Hepatocyte (in vitro differentiated cells): ENCODE measurements at places on chromosomes 5 and 9. TPM values are rescaled to one million over a fixed set of nuclear protein-coding genes. Genes with fewer than 3 reads are reported as not detected.
A peak's percentile ranks its signal among the peaks of the same experiment; 100 is the strongest.

- no peak overlapping the region for H3K4me3 ChIP-seq
- no peak overlapping the region for H3K27ac ChIP-seq
- no peak for DNase-seq
- H3K36me3 ChIP-seq = no peaks in the 10 kb centered on the region
- no peaks in the 10 kb centered on the region for H3K27me3 ChIP-seq
These were observed 10.3 kb downstream of the POLK start for GRCh38 chr5:75522025-75522424.

NRG2 gene
- 0.20 and 1.4 TPM in 2 replicates for total RNA-seq

OBP2B gene
- not detected in 2 replicates for total RNA-seq

PCDHA9 gene
- 1.5 and 2.5 TPM in 2 replicates for total RNA-seq

F12 gene
- 16.5 and 18.2 TPM in 2 replicates for total RNA-seq

- DNase-seq = no peak
- H3K27me3 ChIP-seq = no peaks in the 10 kb centered on the region
These were observed 135.4 kb upstream of the RGMB start for GRCh38 chr5:98638111-98638510.

DNA sequence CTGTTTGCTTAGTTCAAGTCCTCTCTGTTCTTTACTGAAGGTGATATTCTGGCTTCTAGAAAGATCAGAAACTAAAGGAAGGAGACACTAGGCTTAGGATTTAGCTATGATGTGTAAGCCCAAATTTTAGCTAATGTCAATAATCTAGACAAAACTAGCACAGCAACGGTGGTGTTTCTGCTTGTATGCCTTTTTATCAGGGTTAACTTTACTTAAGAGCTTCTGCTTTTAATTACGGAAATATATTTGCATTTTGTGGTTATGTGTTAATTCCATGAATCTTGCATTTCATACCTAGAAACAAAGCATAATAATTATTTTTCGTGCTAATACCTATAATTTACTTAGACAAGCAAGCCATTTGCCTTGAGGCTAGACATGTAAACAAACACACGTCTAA lies 96.1 kb downstream of the PAX5 start:
- H3K36me3 ChIP-seq = no peaks in the 10 kb centered on the region
- no peak overlapping the region for H3K27ac ChIP-seq
- peaks cover 15% of the 10 kb centered on the region for H3K27me3 ChIP-seq
- no peak overlapping the region for H3K4me3 ChIP-seq
- DNase-seq = no peak

- no peaks in the 10 kb centered on the region for H3K4me1 ChIP-seq
- no peak for DNase-seq
- no peaks in the 10 kb centered on the region for H3K36me3 ChIP-seq
These were observed 13.4 kb upstream of the ACSL6 start for GRCh38 chr5:132024789-132025402.

GRCh38 chr5:34047774-34048572 lies 5.0 kb upstream of the C1QTNF3 start:
- no peak for DNase-seq
- no peak overlapping the region for H3K27ac ChIP-seq
- no peaks in the 10 kb centered on the region for H3K36me3 ChIP-seq
- H3K4me1 ChIP-seq = no peaks in the 10 kb centered on the region
- no peaks in the 10 kb centered on the region for H3K27me3 ChIP-seq

CACFD1 gene
- 31.5 and 37.8 TPM in 2 replicates for total RNA-seq

DNA sequence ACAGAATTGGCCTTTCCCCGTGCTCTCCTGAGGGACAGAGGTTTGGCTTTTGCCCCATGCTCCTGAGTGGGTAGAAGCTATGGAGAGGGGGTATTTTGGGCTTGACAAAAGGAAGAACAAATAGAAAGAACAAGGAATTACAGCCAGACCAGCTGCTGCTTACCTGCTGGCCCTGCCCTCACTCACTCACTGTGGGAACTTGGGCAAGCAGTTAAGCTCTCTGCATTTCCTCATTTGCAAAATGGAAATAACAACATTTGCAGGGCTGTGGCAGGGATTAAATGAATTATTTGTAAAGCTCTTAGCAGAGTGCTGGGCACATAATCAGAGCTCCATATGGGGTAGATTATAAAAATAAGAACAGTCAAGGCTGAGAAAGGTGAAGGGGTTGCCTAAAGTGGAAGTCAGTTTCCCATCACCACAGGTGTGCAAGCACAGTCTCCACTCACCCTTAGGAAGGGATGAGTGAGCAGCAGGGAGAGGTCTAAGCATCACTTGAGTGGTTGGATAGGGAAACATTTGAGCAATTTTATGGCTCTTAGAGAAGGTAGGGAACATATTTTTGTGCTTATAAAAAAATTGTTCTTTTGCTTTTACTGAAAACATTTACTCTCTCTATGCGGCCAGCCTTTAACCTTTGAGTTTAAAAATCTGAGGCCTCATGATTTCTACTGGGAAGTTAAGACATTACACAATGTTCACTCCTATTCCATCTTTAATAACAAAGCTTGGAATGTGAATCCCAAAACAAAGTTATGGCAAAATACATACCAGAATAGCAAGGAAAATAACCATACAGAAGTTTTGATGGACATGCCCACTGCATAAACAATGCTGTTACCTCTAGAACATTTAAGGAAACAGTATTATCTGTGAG lies 42.8 kb upstream of the LHFPL2 start:
- peaks cover 11% of the 10 kb centered on the region for H3K4me1 ChIP-seq
- H3K27ac ChIP-seq = peak overlapping the region; percentile 33
- no peak for DNase-seq
- H3K4me3 ChIP-seq = no peak overlapping the region
- H3K36me3 ChIP-seq = no peaks in the 10 kb centered on the region

QRFP gene
- total RNA-seq = not detected in 2 replicates

DNA sequence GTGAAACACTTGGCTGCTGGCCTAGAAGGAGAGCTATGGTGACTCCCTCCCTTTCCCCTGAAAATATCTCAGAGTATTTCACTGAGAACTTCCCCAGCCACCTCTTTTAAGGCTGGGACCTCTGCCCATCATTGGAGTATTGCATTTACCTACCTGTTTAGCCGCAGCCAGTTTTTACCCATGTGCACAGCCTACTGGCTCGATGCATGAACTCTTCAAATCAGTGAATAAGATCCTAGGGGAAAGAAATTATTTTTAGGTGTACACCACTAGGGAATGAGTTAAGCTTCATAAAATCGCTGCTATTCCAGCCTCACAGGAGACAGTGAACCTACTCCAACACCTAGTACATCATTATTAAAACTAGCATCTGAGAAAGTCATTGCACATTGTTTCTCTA lies 16.8 kb upstream of the FAM174A start:
- H3K4me3 ChIP-seq = no peak overlapping the region
- no peak overlapping the region for H3K27ac ChIP-seq
- DNase-seq = no peak
- H3K36me3 ChIP-seq = no peaks in the 10 kb centered on the region

IFNB1 gene
- not detected in 2 replicates for total RNA-seq

DNA sequence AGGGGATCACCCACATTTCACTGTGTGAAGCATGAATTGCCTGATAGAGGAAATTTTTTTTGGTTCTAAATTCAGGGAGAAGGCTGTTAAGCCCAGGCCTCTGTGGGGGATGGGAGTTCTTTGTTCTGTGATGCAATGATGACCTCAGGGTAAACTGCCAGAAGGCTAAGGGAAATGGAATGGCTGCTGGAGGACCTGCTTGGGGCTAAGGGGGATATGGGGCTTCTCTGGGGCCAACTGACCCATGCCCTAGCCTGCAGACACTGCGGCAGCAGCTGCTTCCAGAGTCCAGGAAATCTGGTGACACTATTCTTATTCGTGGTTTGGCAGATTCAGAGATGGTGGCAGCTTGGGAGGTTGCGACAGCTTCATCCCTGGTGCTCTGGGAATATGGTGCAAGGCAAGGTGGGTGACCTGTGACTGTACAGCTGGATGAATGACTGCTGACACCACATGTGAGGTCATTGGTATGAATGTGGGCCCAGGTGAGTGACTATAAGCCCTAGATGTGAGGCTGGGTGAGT lies 30.3 kb downstream of the VCP start:
- no peaks in the 10 kb centered on the region for H3K4me1 ChIP-seq
- H3K27me3 ChIP-seq = no peaks in the 10 kb centered on the region
- no peaks in the 10 kb centered on the region for H3K36me3 ChIP-seq
- no peak overlapping the region for H3K4me3 ChIP-seq
- peak; percentile 22 for DNase-seq

GRCh38 chr5:143440448-143441115 lies 37.1 kb upstream of the NR3C1 start:
- no peaks in the 10 kb centered on the region for H3K36me3 ChIP-seq
- H3K4me1 ChIP-seq = no peaks in the 10 kb centered on the region
- H3K27me3 ChIP-seq = no peaks in the 10 kb centered on the region
- no peak overlapping the region for H3K4me3 ChIP-seq
- DNase-seq = no peak

DNA sequence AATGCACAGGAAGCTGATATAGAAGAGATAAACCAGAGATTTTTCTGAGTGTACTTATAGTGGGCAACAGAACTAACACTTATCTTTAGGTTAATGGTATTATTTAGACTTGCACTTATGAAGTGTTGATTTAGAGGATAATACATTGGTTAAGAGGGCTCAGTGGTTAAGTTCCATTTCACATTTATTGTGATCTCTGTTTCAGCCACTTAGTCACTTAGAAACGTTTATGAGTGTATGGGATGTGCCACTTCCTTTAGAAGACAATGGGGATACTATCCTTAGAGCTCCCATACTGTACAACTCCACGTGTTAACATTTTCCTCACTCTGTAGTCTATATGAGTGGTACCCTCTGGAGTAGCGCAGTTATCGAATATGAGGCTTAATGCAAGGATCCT lies 57.5 kb downstream of the PIP5K1B start:
- DNase-seq = no peak
- no peak overlapping the region for H3K27ac ChIP-seq
- no peaks in the 10 kb centered on the region for H3K27me3 ChIP-seq
- H3K4me3 ChIP-seq = no peak overlapping the region
- H3K4me1 ChIP-seq = no peaks in the 10 kb centered on the region

- no peak for DNase-seq
- H3K36me3 ChIP-seq = no peaks in the 10 kb centered on the region
- peaks cover 3% of the 10 kb centered on the region for H3K4me1 ChIP-seq
- H3K27ac ChIP-seq = no peak overlapping the region
- H3K4me3 ChIP-seq = no peak overlapping the region
These were observed 53.7 kb downstream of the TMOD1 start for GRCh38 chr9:97555164-97555563.

SPEF2 gene
- total RNA-seq = 5.1 and 5.7 TPM in 2 replicates

DNA sequence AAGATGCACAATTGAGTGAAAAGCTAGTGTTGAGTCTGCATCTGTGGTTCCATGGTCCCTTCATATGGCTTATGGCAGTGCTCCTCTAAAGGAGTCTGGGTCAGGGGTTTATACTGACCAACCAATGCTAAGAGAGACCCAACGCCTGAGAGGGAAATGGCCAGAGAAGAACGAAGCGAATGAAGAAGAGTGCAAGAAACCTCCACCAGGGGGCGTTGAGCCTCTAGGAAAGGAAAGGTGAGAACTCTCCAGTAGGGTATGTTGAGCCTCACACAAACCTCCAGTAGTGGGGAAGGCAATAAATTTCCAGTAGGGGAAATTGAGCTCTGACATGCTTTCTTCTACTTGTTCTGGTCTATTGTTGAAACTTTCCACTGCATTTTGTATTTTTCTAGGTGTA lies 470.6 kb downstream of the PRDM9 start:
- no peaks in the 10 kb centered on the region for H3K4me1 ChIP-seq
- peak; percentile 80 for DNase-seq
- no peak overlapping the region for H3K4me3 ChIP-seq
- H3K27ac ChIP-seq = no peak overlapping the region
- H3K36me3 ChIP-seq = no peaks in the 10 kb centered on the region
- no peaks in the 10 kb centered on the region for H3K27me3 ChIP-seq

PTGS1 gene
- total RNA-seq = 4.2 and 5.4 TPM in 2 replicates

SNX2 gene
- 98.4 and 107 TPM in 2 replicates for total RNA-seq

DNA sequence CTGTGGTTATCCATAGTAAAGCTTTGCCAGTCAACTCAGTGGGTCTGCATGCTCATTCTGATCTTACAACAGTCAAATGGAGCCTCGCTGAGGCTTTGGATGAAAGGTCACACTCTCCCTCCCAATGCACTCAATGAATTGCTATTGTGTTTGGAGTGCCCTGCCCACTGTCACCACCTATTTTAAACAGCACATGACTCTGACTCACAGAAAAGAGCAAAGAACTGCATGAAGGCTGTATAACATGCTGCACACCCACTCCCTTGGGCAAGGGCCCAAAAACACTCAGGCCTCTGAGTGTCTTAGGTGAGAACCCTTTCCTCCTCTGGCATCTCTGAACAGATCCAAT lies 118.7 kb upstream of the CCDC112 start:
- H3K27ac ChIP-seq = peak overlapping the region; percentile 85
- peaks cover 27% of the 10 kb centered on the region for H3K4me1 ChIP-seq
- H3K4me3 ChIP-seq = no peak overlapping the region
- H3K27me3 ChIP-seq = no peaks in the 10 kb centered on the region
- peak; percentile 74 for DNase-seq

DNA sequence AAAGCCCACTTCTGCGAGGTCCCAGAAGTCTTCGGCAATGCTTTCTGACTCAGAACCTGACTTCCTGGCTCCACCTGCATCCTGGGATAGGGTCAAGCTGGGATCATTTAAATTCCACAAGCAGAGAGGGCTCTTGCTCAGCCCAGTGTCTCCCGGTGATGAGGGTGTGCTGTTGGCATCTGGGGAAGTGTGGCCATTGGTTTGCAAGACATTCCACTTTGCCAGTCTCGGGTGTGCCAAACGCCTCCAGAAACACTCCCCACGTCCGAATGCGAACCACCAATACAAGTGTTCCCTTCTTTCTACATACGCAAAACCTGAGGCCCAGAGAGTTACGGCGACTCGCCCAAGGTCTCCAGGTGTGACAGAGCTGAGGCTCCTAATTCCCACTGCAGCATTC lies 43.1 kb upstream of the FCN2 start:
- no peak for DNase-seq
- H3K4me1 ChIP-seq = no peaks in the 10 kb centered on the region
- H3K36me3 ChIP-seq = no peaks in the 10 kb centered on the region
- no peaks in the 10 kb centered on the region for H3K27me3 ChIP-seq
- H3K27ac ChIP-seq = no peak overlapping the region

GRCh38 chr9:93930070-93930469 lies 25.1 kb downstream of the BARX1 start:
- no peak for DNase-seq
- H3K4me3 ChIP-seq = no peak overlapping the region
- H3K36me3 ChIP-seq = no peaks in the 10 kb centered on the region

SPZ1 gene
- not detected in 2 replicates for total RNA-seq

DNA sequence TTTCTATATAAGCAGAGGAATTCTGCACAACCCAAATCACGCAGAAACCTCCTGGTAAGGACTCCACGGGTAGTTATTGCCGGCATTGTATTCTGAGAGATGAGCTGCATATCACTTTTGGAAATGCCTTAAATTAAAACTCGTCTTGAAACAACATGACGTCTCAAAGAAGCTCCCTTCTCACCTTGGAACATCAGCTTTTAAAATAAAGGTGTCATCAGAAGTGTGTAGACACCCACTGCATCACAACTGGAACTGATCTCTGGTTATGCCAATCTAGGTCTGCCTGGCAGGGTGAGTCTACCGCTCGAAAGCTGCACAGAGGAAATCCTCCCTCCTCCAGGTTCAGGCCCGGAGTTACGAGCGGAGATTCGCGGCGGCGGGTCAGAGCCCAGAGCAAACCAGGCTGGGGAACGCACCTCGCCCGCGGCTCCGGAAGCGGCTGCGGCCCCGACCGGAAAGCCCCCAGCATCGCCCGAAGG lies 974 bp upstream of the SLC12A2 start:
- peaks cover 10% of the 10 kb centered on the region for H3K4me1 ChIP-seq
- peak overlapping the region; percentile 98 for H3K4me3 ChIP-seq
- H3K36me3 ChIP-seq = no peaks in the 10 kb centered on the region

LCN9 gene
- total RNA-seq = 2.2 and 2.6 TPM in 2 replicates

TRIO gene
- 63.0 and 78.2 TPM in 2 replicates for total RNA-seq

- no peaks in the 10 kb centered on the region for H3K36me3 ChIP-seq
- no peak overlapping the region for H3K27ac ChIP-seq
- H3K4me3 ChIP-seq = no peak overlapping the region
These were observed 24.0 kb upstream of the KLF4 start for GRCh38 chr9:107513464-107514100.
